ENCODE measurements at places on chromosomes 12 and 14. TPM values are rescaled to one million over a fixed set of nuclear protein-coding genes. Genes with fewer than 3 reads are reported as not detected.

PTPN6 gene
- total RNA-seq: 5.8 TPM

GRCh38 chr14:56046546-56046945, 71.7 kb upstream of the PELI2 start:
- no peak overlapping the region for H3K27ac ChIP-seq
- H3K4me1 ChIP-seq: no peaks in the 10 kb centered on the region
- H3K4me3 ChIP-seq: no peak overlapping the region
- no peak for DNase-seq

- H3K27ac ChIP-seq: no peak overlapping the region
- no peak for DNase-seq
- H3K36me3 ChIP-seq: no peaks in the 10 kb centered on the region
- no peaks in the 10 kb centered on the region for H3K27me3 ChIP-seq
- H3K4me3 ChIP-seq: no peak overlapping the region
Measured at GRCh38 chr12:17169726-17170471, 563.9 kb upstream of the LMO3 start.

DNA sequence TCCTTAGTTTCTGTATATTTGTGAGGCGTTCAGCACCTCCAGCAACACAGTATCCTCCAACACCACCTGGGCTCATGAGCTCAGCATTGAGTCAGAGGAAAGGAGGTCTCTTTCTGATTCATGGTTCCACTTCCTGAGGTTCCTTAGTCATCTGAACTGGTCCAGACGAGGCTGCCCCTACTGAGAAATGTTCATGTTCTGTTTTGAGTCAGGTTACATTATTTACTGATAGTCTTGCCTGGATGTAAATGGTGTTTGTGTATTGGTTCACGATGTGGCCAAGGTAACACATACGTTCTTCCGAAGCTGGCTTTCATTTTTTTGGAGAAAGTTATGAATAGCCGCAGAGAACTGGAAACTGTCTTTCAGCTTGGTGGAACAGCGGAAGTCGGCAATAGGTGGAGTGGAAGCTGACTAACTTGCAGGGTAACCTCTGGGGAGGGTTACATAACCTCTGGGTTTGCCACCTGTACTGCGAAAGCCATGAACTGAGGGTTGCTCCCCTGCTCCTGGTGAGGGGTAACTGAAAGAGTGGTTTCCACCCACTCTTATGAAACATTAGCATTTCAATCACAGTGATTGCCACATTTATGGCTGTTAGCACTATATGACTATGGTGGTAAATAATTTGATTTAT, 42.2 kb upstream of the MANSC4 start:
- no peak overlapping the region for H3K4me3 ChIP-seq
- no peak overlapping the region for H3K27ac ChIP-seq
- no peak for DNase-seq
- H3K27me3 ChIP-seq: no peaks in the 10 kb centered on the region

- H3K27ac ChIP-seq: no peak overlapping the region
- H3K36me3 ChIP-seq: no peaks in the 10 kb centered on the region
- H3K27me3 ChIP-seq: no peaks in the 10 kb centered on the region
- no peak for DNase-seq
- H3K4me3 ChIP-seq: no peak overlapping the region
- H3K4me1 ChIP-seq: peaks cover 2% of the 10 kb centered on the region
Measured at GRCh38 chr12:41361738-41362137, 173.6 kb downstream of the PDZRN4 start.

DNA sequence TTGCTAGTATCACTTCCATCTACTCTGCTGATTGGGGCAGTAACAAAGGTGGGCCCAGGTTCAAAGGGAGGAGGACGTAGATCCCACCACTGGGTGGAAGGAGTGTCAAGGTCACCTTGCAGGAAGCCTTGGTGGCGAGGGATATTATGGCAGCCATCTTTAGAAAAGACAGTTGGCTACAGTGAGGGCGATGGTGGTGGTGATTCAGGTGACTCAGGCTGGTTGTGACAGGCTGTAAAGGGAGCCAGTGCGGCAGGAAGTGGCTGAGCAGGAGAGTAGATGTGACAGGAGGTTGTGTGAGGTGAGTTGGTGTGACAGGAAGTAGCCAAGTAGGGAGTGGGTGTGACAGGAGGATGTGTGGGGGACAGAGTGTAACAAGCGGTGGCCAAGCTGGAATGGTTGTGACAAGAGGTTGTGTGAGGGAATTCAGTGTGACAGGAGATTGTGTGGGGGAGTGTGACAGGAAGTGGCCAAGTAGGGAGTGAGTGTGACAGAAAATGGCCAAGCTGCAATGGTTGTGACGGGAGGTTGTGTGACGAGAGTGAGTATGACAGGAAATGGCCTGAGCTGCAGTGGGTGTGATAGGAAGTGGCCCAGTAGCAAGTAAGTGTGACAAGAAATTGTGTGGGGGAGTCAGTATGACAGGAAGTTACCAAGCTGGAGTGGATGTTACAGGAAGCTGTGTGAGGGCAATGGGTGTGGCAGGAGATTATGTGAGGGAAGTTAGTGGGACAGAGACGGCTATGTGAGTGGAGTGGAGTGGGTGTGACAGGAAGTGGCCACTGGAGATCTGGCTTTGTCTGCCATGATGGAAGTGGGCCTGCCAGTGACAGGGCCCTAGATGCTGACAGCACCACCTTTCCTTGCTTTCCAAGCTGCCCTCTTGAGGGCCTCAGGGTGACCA, 136.5 kb upstream of the MYL2 start:
- no peak overlapping the region for H3K4me3 ChIP-seq
- no peak overlapping the region for H3K27ac ChIP-seq
- H3K4me1 ChIP-seq: no peaks in the 10 kb centered on the region
- H3K36me3 ChIP-seq: no peaks in the 10 kb centered on the region
- no peaks in the 10 kb centered on the region for H3K27me3 ChIP-seq
- DNase-seq: no peak

All from ovary (tissue), 10 donors.